ENCODE measurements at places on chromosomes 13 and 19.

GRCh38 chr19:1609680-1610474 is 4.6 kb upstream of the UQCR11 start:
- DNase-seq, result no peak

- DNase-seq, result no peak
Measured at GRCh38 chr13:26562512-26562890, 5.0 kb downstream of the WASF3 start.

DNA sequence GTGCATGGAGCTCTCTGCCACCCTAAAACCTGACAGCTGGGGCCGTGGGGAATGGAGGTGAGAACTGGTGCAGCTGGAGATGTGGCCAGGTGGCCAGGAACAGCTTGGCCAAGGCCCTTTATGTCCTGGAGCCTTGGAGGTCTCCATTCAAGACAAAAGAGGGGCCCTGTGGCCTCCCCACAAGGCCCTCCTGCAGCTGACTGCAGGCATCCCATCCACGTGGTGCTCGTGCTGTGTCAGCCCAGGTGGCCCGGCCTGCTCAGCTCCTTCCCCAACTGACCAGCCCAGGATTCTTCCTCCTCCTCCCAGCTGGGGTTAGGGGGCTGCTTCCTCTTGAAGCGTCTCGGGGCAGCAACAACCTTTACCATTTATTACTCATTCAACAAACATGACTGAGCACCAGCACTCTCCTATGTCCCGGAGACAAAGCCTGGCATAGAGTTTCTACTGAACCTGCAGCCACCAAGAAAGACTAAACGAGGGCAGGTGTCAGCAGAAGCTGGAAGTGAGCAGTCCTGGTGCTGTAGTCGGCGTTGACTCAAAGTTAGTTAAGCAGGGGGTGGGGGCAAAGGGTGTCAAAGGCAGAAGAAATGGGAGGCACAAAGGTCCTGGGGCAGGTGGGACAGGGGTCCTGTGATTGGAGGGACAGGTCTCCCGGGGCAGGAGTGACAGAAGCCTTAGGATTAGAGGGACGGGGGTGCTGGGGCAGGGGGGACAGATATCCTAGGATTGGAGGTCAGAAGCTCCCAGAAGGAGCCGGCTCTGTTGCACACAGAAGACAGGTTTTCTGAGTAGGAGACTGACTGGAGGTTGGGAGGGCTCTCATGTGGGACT is 23.3 kb upstream of the C13orf46 start:
- DNase-seq, result peak; percentile 37

DNA sequence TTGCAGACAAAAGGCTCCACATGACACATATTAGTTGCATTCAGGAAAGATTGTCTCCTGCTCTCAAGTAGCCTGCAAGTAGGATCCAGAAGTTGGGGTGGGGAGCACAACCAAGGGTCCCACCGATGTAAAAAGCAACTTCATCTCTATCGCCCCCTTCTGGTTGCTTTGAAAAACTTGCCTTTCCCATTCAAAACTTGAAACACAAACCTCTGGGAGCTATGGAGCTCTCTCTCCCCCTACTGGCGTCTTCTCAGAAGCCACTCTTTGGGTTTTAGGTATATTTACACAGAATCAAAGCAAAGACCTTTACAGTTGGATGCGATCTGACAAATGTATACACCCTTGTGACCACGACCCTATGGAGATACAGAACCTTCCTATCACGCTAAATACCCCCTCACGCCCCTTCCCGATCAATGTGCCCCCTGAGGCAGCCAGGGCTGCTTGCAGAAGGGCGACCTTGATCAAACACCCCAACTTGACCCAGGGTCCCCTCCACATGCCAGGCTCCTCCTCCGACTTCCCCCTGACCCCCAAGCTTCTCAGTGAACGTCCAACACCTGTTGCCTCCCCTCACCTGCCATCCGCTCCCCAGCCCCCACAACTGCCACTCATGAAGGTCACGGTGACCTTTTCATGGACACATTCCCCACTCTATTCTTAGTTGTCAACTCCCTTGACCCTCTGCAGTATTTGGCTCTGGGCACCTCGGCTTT is 10.1 kb downstream of the NOSIP start:
- no peak for DNase-seq

GRCh38 chr13:90710164-90710759 is 637.2 kb upstream of the MIR17HG start:
- no peak for DNase-seq

GRCh38 chr13:108033800-108034707 is 181.3 kb downstream of the LIG4 start:
- no peak for DNase-seq

DNA sequence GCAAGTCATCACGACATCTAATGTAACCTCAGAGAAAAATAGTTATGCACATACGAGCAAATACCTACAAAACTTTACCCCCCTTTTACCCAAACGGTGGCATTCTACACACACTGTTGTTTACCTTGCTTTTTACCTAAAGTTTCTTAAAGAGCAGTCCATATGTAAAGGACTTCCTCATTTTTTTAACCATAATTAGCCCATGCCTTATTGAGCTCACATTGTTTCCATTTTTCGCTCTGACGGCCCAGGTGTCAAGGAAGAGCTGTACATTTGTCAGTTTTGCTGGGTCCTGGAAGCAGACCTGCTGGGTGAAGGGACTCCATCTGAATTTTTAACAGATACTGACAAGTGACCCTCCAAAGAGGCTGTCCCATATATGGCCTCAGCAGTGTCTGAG is 89.4 kb downstream of the STK24 start:
- DNase-seq, result no peak

DNA sequence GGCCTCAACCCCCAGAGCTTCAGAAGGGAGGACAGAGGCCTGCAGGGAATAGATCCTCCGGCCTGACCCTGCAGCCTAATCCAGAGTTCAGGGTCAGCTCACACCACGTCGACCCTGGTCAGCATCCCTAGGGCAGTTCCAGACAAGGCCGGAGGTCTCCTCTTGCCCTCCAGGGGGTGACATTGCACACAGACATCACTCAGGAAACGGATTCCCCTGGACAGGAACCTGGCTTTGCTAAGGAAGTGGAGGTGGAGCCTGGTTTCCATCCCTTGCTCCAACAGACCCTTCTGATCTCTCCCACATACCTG is 969 bp upstream of the CEACAM5 start:
- DNase-seq, result no peak

- no peak for DNase-seq
Measured at GRCh38 chr13:61696676-61697075, 281.0 kb upstream of the PCDH20 start.

DNA sequence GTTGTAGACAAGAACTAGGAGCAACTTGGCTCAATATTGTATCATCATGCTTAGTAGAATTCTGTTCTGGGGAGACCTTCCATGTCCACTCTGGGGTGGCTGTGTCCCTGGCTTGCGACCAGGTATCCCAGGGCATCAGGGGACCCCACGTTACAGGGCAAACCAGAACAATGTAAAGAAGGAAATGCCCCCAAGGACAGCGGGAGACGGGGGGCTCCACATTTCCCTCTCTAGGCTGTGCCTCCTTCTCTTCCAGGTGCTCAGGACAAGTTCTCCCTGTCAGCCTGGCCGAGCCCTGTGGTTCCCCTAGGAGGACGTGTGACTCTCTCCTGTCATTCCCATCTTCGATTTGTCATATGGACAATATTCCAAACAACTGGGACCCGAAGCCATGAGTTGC is 30.8 kb downstream of the LAIR2 start:
- DNase-seq, result no peak

DNA sequence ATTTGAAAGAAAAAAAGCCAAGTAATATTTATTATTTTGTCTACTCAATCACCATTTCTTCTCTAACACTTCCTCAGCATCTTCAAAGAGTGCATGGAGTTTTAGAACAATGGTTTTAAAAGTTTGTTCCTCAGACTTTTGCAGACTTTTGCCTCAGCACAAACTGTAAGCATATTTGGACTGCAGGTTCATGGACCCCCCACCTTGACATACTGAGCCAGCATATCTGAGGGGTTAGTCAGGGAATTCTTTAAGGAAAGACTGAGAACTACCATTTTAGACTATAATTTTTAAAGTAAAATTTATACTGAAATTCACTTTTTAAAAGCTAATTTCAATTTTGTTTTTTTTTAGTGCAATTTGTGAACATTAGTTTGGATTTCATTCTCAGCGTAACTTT is 1676.8 kb upstream of the PCDH20 start:
- DNase-seq, result no peak

- no peak for DNase-seq
Measured at GRCh38 chr19:48830088-48830487, 6.2 kb downstream of the HSD17B14 start.

DNA sequence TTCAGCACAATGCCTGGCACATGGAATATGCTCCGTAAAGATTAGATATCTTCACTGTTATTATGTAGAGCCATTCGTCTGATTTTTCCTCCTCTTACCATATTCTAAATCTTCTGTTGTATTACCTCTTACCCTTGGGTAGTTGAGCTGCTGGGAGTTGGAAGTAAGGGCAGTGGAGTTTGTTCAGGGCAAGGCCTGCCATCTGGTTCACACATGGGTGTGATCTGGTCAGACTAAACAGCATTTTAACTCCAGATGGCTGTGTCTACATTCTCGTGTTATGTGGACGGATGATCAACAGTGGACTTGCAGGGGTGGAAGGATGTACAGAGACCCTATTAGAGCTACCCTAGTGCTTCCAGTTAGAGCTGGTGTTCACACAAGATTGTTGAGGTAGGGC is 164.9 kb downstream of the ZIC5 start:
- DNase-seq, result no peak

DNA sequence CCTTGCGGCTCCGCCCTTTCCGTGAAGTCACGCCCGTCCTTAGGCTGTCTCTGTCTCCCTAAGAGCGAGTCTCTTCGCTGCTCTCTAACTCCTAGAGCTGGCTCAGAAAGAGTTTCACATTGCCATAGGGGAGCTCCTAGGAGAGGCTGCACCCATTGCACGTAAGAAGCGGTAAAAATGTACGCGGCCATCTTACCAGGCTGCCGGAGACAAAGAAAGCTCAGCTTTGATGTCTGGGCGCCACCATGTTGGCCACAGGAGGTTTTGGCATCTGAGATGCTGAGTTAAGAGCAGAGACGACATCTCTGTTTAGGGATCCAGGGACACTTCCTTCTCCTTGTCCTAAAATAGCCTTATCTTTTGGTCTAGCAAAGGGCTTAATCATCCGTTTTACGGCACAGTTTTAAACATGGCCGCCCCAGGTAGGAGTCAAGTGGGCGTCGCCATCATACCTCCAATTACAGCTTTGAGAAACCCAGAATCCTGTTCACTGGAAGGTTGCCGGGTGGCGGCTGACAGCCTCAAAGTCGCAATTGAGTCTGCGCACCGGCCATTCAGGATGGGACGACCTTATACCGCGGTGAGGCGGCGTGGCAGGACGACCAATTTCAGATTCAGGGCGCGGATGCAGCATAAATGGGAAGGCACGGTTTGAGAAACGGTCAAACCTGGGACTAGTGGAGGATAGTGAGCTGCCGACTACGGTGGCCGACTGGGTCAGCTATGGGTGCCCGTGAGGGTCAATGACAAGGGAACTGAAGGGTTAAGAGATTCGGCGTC is at the start of gene ZNF793:
Gene ZNF793 (plus strand): TSS at position 553 of the 780 bp plus-strand sequence. CDS start 16,501 bp downstream, outside the sequence.
- peak; percentile 57 for DNase-seq

GRCh38 chr19:13463296-13463695 is 43.0 kb downstream of the CACNA1A start:
- DNase-seq, result no peak

GRCh38 chr19:47796785-47797184 is 7.6 kb downstream of the TPRX1 start:
- no peak for DNase-seq

DNA sequence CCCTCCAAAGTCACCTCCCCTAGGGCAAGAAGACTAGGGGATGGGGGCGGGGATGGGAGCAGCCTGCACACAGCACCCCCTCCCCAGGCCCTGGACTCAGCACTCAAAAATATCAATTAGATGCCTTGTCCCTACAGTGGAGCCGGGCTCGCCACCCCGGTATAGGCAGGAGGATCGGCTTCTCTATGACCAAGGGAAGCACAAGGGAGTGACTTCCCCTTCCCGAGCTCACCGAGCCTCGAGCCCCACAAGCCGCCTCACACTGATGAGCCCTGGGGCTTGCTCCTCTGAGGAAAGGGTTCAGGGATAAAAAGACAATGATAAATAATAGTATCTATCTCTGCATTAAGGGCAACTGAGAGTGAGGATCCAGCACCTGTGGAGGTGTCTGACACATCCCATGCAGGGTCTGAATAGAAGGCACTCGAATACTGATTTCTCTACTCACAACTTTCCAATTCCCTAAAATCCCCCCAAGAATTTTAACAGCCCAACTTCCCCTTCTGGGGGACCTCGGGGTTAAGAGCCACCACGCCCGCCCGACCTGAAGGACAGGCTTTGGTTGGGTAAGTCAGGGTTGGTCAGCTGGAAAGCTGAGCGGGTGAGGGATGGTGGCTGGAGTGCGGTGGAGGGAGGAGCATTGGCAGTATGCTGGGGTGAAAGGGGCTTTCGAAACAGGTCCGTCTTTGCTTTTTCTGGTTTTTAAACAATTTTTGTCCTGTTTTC is 51.3 kb downstream of the STK24 start:
- DNase-seq, result no peak

- no peak for DNase-seq
Measured at GRCh38 chr19:55781112-55781511, 12.2 kb downstream of the RFPL4AL1 start.

DNA sequence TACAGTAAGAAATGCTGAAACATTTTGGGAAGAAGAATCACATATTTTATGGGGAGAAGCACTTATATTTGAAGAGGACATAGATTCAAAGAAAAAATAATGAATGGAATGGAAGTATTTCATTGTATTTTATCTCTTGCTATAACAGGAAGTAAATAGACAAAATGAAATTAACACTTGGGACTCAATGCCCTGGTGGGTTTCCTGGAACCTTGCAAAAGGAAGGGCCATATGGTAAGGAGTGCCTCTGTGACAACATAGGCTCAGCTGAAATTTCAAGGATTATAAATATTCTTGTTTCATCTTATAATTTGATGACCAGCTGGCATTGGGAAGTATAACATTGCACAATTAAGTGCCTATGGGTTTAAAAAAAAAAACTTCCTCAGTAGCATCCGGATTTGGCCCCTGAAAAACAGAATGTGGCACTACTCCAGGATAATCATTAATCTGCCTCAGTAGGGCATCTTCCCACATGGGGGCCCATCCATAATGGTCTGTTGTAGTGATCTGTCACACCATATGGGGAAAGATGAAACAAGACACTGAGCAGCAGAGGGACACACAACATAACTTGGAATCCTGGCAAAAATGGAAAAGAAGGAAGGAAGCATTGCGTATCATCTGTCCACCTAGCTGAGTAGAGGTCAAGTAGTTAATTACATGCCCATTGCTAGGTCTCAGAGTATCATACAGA is 321.6 kb downstream of the NDFIP2 start:
- no peak for DNase-seq

DNA sequence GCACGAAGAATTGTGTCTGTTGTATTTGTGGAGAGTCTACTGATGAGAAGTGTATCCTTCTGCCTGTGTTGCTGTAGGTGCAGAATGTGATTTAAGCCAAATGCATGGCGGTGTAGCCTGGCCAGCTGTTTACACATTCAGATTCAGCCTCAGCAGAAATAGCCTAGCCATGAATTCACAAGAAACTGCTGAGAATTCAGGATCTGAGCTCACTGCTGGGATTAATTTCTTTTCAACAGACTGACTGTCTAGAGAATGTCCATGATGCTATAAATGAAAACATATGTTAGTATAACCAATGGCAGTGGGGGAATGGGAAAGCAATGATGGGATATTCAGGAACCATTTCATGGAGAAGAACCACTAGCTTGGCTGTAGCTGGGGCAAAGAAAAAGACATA is 77.4 kb upstream of the RNF113B start:
- no peak for DNase-seq

- peak; percentile 84 for DNase-seq
Measured at GRCh38 chr19:56217039-56217949, 15.2 kb downstream of the ZSCAN5C start.

Data from upper lobe of left lung (tissue), 6 donors.